Activated naive CD8-positive, alpha-beta T cell treated with anti-CD3 and anti-CD28 coated beads, Interleukin-2, amount 10 ng/mL, durations not matched to agents 7 days and 5 days (primary cell): ENCODE measurements at places on chromosomes 1 and 21. TPM values are rescaled to one million over a fixed set of nuclear protein-coding genes. Genes with fewer than 3 reads are reported as not detected.

GRCh38 chr1:230222678-230223077 lies 155.6 kb downstream of the GALNT2 start:
- no peak for DNase-seq

- DNase-seq = no peak
Observed at GRCh38 chr21:32549440-32549839, 35.9 kb downstream of the TCP10L start.

GRCh38 chr21:42905195-42905594 lies 12.1 kb downstream of the NDUFV3 start:
- DNase-seq = no peak

DNA sequence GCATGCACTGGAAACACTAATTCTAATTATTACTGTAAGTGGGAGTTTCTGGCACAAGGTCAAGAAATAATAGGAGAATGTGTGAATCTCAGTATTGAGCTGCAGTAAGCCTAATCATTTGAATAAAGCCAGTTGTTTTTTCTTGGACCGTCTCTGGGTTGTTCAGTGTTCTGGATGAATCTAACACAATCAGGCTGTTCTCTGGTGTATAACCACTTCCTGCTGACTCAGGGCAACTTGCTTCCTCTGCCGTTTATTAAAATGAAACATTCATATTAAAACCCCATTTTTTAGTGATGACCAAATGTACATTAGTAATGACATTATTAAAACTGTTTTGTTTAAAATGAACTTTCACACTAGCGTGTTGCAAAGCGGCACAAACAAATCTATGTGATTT lies 273.1 kb upstream of the SNX7 start:
- no peak for DNase-seq

- DNase-seq = no peak
Observed at GRCh38 chr1:25784575-25785051, 15.4 kb upstream of the SELENON start.

- DNase-seq = no peak
Observed at GRCh38 chr1:209612646-209613399, 29.3 kb downstream of the CAMK1G start.

DNA sequence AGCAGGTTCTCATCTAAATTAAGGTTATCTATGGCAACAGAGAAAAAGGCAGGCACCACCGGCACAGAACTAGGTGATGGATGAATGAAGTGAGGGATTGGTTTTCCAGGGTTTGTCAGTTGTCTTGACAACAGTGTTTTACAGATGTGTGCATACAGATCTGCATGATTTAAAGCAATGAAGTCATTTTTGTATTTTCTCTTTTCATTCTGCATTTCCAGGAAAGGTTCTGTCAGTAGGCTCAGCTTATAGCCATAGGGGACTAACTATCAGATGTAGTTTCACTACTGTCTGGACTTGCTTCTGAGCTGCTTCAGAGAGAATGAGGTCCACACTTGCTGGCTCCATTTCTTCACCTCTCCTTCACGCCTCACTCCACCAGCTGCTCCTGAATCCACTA lies 98.2 kb upstream of the LMO4 start:
- DNase-seq = no peak

DNA sequence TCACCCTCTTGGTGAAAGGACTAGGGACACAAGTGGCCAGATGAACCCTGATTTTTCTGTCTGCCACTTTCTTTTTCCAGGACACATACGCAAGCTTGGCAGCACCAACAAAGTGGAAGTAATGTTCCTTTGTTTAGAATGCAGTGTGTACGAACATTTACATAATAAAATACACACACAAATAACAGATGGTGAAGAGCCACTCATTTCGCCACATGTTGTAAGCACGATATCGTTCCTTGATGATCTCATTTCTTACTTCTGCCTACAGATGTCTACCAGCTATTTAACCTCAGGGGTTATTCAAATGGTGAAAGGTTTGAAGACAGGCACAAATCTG lies 670.2 kb upstream of the CXADR start:
- DNase-seq = no peak

DNA sequence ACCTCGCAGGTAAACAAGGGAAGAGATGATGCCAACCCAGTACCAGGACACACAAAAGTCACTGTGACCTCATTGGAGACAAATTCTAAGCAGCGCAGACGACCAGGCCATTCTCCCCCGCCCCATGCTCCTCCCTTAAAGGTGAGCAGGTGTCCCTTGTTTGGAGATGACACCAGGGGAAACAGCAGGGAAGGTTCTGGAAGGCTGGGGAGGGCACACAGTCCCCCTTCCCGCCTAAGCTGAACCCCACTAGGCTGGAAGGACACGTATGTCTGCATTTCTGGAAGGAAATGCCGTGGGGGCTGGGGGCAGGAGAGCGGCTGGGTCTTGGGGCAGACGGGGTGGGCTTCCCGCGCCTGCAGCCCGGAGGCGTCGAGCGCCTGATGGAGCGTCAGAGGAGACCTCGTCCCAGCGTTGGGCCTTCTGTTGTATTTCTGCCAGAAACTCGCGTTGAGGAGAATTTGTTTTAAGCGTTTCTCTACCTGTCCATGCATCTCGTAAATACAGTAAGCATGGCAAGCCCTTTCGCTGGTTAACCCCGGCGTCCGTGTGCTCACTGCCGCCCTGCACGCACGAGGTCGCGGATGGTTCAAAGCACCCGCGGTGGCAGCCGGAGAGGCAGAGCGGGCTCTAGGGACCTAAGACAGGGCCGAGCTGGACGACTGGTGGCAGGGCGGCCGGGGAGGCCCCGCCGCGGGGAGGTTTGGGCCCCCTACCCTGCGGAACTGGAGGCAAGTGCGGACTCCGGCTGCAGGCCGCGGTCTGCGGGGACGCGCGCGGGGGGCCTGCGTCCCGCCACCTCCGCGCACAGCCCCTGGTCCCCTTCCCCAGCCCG lies 1.2 kb upstream of the LHX4 start:
- DNase-seq = peak; percentile 44

DNA sequence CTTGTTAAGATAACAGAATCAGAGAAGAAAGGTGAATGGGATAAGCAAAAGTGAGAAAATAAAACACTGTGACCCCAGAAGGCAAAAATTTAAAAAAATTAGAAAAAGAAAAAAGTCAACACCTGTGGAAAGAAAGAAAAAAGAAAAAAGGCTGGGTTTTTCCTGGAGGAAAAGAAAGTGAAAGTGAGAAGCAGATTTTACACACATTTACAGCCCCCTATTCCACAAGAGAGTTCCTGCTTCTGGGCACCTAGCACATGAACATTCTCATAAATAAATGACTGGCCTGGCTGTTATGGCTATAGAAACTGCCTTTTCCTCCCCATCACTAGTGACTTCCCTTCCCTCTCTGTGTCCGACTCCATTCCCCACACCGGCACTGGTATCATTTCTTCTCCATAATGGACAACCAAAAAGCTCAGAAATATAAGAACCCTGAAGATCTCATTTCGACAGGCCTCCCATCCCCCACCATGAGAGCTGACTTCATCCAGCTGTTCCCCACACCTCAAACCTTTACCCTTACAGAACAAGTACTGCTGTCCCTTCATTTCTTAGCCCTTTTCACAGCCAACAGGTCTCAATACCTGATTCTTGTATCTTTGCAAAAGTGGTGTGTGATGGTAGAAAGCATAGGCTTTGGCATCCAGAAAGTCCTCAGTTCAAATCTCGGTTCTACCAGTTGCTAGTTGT lies 12.6 kb downstream of the MTF1 start:
- no peak for DNase-seq

- DNase-seq = no peak
Observed at GRCh38 chr1:106620521-106620954, 435.9 kb upstream of the PRMT6 start.

- no peak for DNase-seq
Observed at GRCh38 chr1:224432672-224433040, 1.9 kb downstream of the WDR26 start.

DNA sequence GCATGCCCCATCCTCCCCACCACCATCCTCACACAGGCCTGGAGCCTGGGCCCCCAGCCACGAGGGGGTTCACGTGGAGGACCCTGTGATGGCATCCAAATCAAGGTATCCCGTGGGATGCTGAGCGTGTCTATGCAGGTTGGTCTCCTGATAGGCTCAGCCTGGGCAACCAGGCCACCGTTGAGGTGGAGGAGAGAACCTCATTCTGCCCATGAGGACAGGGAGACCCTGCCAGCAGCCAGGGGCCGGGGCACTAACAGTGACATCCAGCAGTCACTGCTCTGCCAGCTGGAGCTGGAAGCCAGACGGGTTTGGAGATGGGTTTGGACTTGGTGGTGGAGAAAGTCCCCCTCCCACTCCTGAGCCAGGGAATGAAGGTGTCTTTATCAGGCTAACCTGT lies 582.8 kb downstream of the MATN1 start:
- no peak for DNase-seq

- DNase-seq = no peak
Observed at GRCh38 chr21:31124010-31124409, 85.7 kb upstream of the KRTAP19-8 start.

- DNase-seq = no peak
Observed at GRCh38 chr1:36857754-36858153, 176.6 kb downstream of the GRIK3 start.

Gene ANGPTL3
- total RNA-seq = not detected

Gene HSD3B1
- total RNA-seq = not detected

Gene CCDC185
- total RNA-seq = not detected

Gene SPRR2E
- not detected for total RNA-seq

Gene TLCD4
- 0.03 TPM for total RNA-seq
